ENCODE measurements at places on chromosomes 11 and 22.

DNA sequence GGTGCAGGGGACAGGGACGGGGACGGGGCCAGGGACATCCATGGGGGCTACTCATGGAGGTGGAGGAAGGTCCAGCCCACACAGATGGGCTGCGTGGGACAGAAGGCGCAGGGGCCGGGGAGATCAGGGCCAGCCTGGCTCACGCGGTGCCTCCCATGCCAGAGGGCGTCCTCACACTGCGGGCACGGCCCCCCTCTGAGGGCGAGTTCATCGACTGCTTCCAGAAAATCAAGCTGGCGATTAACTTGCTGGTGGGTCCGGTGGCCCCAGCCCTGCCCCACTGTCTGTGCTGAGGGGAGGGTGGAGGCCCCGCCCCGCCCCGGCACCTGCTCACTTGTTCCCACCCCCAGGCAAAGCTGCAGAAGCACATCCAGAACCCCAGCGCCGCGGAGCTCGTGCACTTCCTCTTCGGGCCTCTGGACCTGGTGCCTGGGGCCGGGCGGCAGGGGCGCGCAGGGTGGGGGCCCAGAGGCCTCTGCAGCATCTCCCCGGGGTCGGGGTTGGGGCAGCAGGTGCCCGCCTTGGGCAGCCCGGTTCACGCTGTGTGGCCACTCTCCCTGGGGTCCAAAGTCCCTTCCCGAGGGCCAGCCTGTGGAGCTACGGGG is 15.8 kb downstream of the EPS8L2 start:
- DNase-seq, result no peak

DNA sequence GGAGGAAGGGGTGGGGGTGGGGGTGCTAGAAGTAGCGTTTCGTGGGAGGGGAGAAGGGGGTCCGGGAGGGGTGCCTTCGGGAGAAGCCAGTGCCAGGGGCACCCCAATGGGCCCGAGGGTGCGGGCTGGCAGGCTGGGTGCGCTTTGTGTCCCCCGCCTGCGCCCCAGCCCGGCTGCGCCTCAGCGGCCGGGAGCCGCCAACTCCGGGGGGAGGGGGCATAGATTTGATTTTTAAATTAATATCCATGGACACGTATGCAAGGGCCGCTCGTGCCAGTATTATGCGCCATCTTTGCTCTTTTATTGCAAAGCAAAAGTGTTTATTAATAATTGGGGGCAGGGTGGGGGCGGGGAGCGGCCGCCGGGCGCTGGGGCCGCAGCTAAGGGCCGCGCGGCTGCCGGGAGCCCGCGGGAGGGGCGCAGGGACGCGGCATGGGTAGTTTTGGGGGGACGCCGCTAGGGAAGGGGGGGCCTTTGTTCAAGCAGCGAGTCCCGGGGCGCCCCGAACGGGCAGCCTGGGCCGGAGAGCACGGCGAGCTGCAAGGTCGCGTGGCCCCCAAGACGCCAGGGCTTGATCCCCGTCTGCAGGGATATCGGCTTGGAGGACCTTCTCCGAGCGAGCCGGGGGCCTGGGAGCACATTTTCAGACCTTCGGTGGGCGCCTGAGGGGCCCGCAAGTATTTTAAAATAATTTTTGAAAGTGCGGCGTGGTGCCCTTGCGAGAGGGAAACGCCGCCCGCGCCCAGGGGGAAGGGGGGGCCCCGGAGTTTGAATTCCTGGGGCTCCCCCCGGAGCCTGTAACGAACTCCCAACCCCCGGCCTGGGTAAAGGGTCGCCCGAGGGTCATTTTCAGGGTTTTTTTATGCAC is 959 bp downstream of the CCND1 start:
- no peak for DNase-seq

GRCh38 chr22:46675938-46676337 is 55.8 kb downstream of the GRAMD4 start:
- no peak for DNase-seq

DNA sequence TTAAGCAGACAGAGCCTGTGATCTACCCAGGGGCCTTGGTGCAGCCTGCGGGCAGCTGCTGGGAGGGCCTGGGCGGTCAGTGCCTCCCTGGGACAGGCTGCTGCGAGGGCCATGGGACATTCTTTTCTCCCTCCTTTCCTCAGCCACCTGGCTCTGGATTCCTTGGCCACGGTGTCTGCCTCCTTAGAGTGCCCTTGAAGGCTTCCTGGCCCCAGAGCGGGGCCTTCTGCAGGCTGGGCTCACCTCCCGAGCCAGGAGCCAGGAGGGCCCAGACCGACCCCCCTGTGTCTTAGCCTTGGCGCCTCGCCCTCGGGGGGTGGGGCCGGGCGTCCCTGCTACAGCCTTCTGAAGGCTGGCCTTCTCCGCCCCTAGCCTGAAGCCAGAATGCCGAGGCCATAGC is 231.2 kb downstream of the TBC1D22A start:
- no peak for DNase-seq

DNA sequence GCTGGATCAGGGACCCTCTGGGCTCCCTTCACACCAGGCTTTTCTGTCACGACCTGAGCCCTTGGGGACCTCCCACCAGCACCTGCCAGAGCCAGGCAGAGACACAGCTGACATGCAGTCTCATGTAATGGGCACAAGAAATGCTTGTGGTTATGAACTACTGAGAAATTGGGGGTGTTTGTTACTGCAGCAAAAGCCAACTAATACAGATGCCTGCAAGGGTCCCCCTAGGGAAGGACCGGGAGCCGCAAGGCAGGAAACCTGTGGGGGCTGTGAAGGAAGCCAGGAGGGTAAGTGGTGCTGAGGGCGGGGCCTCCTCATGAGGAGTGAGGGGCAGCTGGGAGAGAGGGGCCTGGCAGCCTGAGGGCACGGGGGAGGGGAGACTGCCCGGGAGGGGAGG is 16.6 kb downstream of the WNT11 start:
- no peak for DNase-seq

DNA sequence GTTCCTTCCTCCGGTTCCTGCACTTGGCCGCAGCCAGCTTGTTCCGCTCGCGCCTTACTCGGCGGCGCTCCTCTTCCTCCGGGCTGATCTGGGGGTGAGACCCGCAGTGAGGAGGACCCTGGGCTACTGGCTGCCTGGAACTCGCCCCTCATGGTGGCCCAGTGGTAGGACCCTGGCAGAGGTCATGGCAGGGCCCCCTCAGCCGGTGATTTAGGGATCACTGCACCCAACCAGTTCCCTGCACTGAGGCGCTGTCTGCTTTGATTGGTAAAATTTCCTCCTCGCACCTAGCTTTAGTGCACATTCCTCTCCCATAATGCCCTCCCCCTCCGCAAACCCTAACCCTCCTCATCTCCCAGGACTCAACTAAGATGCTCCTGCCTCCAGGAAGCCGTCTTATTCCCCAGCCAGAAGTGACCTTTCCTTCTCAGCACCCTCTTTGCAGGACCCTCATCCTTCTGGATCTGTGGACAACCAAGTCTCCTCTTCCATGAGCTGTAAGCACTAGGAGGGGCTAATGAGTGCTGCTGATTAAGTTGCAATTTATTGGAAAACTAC is 3.6 kb downstream of the CCDC85B start:
- DNase-seq, result no peak

- DNase-seq, result no peak
These were observed 10.6 kb downstream of the LRRC51 start for GRCh38 chr11:72091292-72091691.

DNA sequence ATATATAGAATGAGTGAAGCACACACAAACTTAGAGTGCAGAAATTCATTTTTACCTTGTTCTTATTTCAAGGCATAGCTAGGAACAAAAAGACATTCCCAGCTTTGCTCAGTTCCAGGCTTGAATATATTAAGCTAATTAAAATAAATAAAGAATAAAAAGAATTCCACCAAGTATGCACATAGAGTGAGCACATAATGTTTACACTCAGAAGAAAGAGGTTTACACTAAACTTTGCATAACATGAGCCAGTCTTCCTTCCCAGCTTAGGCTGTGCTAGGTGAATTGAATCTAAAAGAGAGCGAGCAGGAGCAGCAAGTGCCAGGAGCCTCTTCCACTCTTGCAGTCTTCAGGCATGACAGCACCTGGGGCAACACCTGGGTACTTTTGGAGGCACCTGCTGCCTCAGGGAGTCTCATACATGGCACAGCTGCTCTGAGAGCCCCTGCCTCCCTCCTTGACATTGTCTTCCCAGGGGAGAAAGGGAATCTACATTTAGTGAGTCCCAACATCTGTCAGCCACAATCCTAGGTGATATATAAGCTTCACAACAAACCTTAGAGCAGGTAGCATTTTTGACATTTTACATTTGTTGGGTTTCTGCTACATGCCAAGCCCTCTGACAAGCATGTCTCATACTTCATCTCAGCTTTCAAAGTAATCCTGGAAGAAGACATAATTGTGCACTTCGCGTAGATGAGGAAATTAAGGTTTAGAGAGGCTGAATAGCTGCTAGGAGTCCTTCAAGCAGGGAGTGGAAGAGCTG is 732.7 kb upstream of the TENM4 start:
- no peak for DNase-seq

- no peak for DNase-seq
These were observed 93.2 kb upstream of the FAT3 start for GRCh38 chr11:92131289-92131865.

DNA sequence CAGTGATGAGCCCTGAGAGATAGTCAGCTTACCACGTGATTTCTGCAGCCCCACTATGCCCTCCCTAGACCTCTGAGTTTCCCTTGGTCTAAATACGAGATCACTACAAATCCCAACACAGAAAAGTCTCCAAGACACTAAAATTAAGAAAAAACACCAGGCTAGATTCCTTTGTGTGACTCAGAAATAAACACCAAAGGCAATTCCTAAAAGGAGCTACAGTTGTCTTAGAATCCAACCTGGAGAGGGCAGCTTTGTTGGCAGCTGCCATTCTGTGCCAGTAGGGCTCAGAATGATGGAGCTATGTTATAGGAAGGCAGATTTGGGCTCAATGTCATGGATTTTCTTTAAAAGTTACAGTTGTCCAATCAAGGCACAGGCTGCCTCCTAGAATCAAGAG is 37.1 kb upstream of the HMGXB4 start:
- DNase-seq, result no peak

DNA sequence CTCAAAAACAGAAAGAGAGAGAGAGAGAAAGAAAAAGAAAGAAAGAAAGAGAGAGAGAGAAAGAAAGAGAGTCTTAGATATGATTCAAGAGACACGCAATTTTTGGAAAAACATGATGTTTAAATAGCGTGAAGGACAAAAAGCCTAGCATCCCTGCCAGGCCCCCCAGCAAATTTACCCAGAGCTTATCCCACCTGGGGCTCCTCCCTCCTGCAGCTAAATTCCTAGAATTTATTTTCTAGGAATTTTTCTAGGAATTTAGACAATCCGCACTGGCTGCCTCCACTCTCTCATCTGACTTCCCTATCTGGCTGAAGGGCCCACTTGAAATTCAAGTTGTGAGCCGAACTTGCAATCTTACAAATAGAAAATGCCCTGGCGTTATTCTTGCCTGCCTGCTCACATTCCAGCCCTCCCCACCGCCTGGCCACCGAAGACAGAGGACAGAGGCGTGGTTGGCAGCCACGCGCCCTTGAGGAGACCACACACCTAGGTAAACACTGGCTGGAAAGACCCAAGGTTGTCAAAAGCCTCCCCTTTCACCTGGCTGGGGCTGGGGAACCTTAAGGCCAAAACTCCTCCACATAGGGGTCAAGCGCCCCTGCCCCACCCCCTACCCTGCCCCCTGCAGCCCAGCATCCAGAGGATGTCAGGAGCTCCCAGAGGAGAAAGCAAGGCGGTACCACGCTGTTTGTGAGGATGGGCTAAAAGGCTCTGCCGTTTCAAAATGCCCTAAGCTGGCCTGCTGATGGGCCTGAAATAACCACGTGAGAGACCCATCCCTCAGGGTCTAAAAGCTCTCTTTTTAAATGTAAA is 42.2 kb downstream of the AHNAK start:
- no peak for DNase-seq

DNA sequence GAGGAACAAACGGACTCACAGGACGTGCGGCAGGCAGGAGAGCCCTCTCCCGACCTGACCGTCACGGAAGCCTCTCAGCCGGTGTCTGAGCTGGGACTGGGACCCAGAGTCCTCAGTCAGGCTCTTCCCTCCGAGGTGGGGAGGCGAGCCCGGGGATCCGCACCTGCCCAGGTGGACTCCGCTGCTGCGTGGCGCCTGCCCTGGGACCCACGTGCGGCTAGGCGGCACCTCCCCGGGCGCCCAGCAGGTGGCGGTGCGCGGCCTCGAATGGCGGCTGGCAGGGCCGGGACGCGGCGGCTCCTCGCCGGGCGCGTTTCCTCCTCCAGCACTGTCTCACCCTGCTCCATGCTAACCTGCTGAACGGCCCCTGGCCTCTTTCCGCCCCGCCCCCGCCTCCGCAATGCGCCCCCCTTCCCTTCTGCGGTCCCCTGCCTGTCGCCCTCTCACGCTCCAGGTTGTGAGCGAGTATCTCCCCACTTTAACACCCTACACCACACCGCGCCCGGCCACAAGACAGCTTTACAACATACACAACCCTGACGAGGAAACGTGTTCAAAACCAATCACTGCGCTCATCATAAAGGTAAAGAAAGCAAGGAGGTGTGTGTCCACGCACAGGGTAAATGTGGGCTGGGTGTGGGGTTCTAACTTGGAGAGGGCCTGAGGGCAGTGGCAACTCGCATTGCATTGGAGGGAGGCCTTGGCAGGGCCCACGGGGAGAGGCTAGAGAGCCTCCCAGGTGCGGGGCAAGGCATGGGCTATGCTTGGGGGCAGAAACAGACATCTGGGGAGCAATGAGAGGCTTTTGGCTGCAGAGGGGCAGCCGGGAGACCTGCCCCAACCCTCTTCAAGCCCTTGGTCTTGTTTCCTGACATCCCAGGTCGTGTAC is 25.9 kb upstream of the ATXN10 start:
- peak; percentile 69 for DNase-seq

DNA sequence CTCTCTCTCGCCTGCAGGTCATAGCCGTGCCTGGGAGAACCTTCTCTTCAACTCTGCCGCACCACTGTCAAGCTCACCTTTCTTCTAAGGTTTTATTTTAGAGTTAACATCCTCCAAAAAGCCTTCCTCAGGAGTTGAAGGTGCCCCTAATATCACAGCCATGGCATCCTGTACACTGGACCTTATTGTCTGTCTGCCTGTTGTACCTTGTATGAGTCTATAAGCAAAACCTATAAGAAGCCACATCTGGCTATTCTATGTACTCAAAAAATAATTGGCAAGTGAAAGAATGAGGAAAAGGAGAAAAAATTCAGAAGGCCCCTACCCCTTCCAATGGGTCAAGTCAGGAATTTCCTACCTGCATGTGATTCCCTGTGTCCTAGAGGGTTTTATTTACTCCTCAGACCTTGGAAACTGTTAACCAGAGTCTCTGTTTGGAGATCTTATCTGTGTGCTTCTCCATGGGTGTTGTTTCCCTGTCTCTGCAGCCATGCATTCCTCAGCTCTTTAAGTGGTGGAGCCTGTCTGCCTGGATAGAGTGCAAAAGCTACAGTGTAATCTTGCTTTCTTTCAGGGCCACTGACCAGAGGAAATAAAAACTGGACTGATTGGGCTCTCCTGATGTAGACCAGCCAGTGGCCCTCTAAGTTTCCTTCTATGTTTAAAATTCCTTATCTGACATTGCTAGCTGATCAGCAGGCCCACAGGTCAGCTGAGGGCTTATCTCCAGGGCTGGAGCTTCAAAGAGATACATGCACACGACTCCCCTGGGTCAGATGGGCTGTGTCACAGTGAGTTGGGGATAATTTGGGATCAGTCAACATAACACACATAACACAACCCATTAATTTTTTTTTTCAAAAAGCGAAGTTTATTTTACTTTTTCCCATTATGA is 37.6 kb upstream of the TMEM135 start:
- DNase-seq, result no peak

Data from stimulated activated CD8-positive, alpha-beta memory T cell treated with anti-CD3 and anti-CD28 coated beads, Interleukin-15, amount 100 ng/mL, for 48 hours (primary cell).